Putamen (tissue), 1 donor: ENCODE measurements at places on chromosomes 1 and 21.

DNA sequence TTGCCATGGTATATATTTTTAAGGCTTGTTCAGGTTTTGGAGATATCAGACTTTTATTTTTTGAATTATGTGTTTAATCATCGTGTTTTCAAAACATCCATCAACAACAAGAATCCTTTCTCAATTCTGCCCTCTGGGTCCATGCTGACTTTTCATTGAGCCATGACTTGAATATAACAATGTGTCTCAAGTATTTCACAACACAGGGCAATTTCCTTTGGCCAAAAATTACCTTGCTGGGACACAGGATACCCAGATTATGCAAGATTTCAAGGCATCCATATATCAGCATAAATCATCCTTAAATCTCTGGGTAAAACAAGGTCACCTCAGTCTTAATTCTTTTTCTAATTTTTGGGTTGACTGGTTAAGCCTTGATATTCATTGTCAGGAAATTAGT, 411.2 kb upstream of the USP24 start:
- no peak for DNase-seq

- no peak for DNase-seq
Measured at GRCh38 chr1:240616018-240616417, 4.1 kb upstream of the GREM2 start.

GRCh38 chr1:228853637-228854036, 118.4 kb downstream of the RHOU start:
- no peak for DNase-seq

- DNase-seq = no peak
Measured at GRCh38 chr1:155835548-155835947, 21.5 kb downstream of the GON4L start.

- DNase-seq = no peak
Measured at GRCh38 chr1:29397981-29398380, 161.7 kb downstream of the PTPRU start.

- no peak for DNase-seq
Measured at GRCh38 chr1:222940906-222941305, 126.1 kb downstream of the DISP1 start.

GRCh38 chr1:201540846-201541735, 2.2 kb downstream of the NAV1 start:
- no peak for DNase-seq

- no peak for DNase-seq
Measured at GRCh38 chr1:151713044-151713443, 3.6 kb downstream of the CELF3 start.

GRCh38 chr21:45811136-45811535, 167.6 kb downstream of the PCBP3 start:
- no peak for DNase-seq

DNA sequence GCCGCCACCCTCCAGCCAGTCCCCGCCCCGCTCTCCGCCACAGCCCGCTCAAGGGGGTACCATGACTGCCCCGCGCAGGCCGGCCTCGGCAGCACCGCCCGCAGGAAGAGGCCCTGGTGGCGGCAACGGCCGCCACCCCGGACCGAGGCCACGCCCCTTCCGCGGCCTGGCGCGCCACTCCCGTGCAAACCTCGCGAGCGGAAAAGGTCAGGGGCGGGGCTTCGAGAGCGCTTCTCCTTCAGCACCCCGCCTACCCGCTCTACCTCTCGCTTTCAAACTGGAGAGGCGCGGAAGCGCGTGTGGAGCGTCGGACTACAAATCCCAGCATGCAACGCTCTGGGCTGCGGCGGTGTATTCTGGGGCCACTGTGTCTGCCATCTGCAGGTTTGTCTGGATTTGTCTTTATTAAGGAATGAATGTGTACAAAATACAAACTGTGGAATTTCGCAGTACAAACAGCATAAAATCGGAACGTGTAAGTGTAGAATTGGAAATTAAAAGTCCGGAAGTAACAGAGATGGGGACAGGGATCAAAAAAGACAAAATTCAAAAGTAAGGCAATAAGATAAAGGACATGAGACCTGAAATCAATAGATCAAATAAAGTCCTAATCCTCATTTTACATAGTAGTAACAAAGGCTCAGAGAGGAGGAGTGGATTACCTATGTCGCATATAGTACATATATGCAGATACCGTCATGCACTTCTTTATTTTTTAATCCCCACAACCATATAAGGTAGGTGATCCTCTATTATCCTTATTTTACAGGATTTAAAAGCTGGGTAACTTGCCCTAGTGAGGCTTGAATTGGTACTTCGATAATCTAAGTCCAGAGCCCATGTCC, 464 bp upstream of the ADSS2 start:
- peak; percentile 100 for DNase-seq

- no peak for DNase-seq
Measured at GRCh38 chr1:35173909-35174540, 18.9 kb downstream of the SFPQ start.

GRCh38 chr1:65478379-65479026, 58.0 kb downstream of the LEPR start:
- DNase-seq = no peak

- no peak for DNase-seq
Measured at GRCh38 chr1:226638001-226638601, 89.5 kb downstream of the STUM start.

DNA sequence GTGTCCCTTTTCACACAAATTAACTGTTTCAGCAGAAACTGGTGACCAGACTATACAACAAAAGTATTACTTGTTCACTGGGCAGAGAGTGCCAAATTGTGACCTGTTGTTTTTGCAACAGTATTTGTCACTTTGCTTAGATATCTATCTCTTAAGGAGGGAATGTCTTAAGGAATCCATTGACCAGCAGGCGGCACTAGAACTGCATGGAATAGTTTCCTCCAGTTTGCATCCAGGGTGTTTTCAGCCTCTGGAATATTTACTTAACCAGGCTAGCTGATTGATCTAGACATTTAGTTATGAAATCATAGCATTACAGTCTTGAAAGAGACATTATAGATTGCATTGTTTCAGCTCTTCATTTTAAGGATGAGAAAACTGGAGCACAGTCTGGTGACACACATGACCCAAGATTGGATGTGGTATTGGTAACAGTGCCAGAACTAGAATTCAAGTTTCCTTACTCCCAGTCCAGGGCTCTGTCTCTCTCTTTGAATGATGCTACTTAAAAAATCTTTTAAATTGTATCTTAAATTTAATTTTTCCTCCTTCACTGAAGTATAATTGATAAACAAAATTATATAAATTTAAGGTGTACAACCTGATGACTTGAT, 16.9 kb downstream of the RPTN start:
- DNase-seq = no peak

- no peak for DNase-seq
Measured at GRCh38 chr1:247330548-247331171, 1.0 kb downstream of the ZNF496 start.

DNA sequence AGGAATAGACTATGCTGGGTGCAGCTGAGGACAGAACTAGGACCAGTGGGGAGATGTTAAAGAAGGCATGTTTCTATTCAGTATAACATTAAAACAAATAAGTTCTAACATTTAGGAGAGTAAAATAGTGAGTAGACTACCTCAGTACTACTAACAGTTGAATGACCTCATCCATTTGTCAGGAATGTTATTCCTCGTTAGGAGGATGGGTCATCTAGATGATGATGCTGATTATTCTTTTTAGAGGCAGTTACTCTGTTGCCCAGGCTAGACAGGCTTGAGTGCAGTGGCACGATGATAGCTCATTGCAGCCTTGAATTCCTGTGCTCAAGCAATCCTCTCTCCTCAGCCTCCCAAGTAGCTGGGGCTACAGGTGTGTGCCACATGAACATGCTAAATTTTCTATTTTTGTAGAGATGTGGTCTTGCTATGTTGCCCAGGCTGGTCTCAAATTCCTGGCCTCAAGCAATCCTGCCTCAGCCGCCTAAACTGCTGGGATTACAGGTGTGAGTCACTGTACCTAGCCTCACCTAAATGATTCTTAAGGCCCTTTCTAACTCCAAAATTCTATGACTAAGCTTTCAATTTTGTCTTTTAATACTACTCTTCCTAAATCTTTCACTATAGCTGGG, 9.3 kb downstream of the EEIG2 start:
- no peak for DNase-seq

GRCh38 chr1:6962478-6962995, 177.3 kb downstream of the CAMTA1 start:
- DNase-seq = no peak

DNA sequence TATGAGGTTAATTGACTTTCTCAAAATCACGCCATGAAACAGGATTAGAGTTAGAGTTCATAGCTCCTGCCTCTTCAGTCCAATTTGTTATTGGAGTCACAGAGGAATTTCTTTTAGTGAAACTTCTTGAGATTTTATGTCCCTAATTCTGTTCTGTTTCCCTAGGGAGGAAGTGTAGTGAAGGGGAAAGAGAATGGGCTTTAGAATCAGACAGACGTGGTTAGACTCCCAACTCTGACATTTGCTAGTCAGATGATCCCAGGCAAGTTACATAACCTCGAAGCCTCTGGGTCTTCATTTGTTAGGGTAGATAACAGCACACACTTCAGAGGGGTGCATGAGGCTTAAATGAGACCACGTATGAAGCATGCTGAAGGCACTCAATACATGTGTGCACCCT, 83.9 kb downstream of the ASTN1 start:
- DNase-seq = peak; percentile 38

- no peak for DNase-seq
Measured at GRCh38 chr21:44694776-44695175, 2.2 kb upstream of the KRTAP10-12 start.

GRCh38 chr21:45736690-45737484, 93.4 kb downstream of the PCBP3 start:
- DNase-seq = no peak

GRCh38 chr1:3942416-3943122, 42.5 kb upstream of the C1orf174 start:
- no peak for DNase-seq

GRCh38 chr1:203590603-203591002, 36.0 kb upstream of the ATP2B4 start:
- DNase-seq = no peak

DNA sequence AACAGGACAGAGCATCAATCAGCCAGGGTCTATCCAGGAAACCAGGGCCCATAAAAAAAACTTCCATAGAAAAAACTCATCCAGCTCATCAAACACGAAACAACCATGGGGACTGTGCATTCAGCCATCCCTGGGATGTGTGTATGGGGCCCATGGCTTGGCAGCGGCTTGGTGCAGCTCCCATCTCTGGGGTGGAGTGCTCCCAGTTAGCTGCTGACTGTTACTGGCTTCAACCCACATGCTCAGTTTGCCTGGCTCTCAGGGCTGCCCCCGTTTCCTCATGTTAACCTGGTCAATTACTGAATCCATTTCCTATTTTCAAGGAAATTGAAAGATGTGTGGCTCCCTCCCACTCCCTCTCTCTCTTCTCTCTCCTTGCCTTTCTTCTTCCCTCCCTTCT, 37.3 kb upstream of the STUM start:
- no peak for DNase-seq

- DNase-seq = no peak
Measured at GRCh38 chr1:183103147-183103546, 79.9 kb downstream of the LAMC1 start.

GRCh38 chr1:219430419-219430818, 182.5 kb downstream of the ZC3H11B start:
- DNase-seq = no peak

DNA sequence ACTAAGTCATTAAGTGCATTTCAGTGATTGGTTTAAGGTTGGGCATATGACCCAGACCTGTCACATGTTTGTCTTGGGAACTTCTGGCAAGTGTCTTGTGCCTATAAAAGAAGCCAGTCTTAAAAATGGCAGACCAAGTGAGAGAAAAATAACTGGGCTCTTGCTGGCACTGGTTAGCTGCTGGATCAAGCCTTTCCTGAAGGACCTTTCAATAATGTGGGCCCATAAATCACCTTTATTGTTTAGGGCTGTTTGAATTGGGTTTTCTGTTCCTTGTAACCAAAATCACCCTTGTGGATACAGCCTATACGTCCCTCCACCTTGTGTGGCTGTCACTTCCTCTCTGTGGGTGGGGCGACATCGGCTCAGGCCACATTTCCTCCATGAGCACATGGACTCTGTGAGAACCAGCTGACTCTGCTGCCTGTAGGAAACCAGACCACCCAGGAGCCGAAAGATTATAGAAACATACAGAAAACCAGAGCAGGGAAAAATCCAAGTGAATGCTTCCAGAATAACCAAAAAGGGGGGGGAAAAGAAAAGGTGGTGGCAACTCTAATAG, 25.6 kb upstream of the WNT4 start:
- no peak for DNase-seq

DNA sequence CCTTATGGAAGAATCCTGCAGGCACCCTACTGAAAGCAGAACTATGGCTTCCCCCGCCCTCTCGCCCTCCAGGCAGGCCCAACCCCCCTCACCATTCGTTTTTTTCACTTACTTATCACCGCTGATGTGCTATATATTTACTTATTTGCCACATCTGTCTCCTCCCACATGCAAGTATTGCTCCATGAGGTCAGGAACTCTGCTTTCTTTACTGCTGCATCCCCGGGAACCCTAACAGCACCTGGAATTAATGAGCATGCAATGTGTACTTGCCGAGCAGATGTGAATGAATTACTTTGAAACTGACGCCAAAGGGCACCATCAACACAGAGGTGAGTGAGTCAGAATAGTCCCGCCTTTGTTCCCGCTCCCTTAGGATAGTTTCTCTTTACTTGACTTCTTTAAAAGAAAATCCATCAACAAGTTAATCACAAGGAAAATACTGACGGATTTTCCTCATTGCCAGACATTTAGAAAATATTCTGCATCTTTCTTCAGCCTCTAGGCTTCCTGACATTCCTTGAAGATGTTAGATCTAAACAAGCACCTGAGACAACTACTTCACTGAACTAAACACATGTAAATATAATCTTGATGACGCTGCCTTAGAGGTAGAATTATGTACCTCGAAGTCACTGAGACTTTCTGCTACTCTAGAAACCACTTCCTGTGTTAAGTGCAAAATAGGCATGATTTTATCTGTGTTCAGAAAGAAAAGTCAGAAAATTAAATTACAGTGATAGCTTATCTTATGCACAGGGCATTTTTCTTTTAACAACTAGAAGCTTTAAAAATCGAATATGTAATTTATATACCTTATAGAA, 17.5 kb upstream of the RAB4A start:
- no peak for DNase-seq

DNA sequence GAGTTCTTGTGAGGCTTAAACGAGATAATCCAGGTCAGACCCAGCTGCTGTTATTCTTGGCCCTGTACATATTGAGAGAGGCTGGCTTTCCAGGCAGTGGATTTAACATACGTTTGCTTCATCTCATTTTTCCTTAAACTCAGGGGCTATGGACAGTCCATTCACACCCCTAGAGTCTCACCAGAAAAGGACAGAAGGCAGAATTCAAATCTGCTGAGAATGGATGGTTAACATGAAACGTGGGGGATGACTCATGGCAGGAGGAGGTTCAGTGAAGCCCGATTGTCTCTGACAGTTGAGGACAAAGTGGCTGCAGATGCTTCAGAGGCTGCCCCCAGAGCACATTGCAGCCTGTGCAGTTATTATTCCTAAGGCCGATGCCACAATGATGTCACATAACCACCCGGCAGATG, 39.5 kb downstream of the TGFB2 start:
- DNase-seq = no peak
